ENCODE measurements at places on chromosomes 2 and 18.
A peak's percentile ranks its signal among the peaks of the same experiment; 100 is the strongest.

DNA sequence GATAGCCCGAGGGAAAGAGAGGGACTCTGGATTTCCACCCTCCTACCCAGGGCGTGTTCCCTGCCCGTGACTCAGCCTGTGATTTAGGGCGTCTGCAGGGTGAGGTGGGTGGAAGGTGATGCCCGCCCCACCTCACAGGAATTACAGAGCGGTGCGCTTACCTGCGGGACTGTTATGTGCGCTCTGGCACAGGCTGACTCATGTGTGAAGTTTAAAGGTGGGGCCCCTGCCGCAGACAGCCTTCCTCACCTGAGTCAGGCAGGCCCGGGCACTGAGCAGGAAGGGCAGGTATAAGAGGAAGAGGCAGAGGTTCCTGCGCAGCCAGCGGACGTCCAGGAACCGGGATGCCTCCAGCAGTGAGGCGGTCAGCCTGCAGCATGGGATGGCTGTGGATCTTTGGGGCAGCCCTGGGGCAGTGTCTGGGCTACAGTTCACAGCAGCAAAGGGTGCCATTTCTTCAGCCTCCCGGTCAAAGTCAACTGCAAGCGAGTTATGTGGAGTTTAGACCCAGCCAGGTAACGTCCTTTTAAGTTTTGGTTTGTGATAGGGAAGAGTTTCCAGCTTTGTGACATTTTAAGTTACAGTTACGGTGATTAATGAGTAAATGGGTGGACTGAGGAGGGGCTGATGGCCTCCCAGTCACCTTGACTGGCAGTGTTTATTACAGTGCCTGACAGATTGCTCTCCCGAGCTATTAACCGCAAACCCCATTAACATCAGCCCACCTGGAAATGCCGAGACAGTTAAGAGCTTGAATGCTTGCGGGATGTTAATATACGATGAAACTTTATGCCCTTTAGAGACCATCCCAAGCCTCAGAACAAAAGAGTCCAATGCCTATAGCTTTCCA lies 141.6 kb upstream of the TTC39C start:
- DNase-seq: no peak

DNA sequence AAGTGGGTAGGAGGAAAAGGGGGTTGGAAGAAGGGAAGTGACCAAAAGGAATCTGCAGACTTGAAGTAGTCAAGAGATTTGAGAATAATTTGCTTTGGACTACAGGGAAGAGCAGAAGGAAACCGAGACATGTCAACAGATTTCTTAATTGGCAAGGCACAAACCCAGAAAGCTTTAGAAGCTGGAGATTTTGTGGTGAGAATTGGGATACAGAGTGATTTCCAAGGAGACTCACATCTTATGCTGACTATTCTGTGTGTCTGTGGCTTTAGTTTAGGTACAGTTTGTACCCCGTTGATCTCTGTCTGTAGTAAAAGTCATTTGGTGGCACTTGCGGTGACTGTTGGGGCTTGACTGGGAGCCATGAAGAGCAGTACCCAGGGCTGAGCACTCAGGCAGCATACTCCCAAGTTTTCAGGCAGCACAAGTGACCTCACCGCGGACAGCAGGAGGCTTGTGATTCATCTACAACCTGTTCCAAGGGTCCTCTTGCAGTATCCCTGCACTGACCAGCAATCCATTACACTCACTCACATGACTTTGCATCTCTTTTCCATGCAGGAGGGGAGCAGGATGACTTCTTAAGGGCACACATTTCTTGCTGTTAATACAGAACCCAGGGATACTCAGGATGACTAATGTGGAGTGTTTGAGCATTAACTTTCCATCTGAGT lies 97.1 kb upstream of the TNP1 start:
- DNase-seq: peak; percentile 24

- DNase-seq: no peak
Measured at GRCh38 chr18:11121443-11121849, 27.9 kb downstream of the PIEZO2 start.

DNA sequence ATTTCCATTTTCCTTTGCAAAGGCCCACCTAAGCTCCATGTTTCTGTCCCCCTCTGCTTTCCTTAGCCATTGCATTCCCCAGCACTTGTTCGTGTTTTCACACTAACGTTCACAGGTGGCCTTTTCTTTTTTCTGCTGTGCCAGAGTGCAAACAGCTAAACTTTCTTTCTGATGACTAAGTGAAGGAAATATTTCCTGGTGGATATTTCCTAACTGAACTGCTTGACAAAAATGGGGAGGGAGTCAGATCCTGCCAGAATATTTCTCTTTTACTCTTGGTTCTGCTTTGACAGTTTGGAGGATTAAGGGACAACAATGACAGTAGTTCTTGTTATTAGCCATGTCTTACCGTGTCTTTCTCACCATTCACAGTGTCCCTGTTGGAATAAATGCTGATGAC lies 344.0 kb downstream of the ARHGAP15 start:
- DNase-seq: peak; percentile 41

GRCh38 chr18:4454537-4455112 lies 482 bp downstream of the DLGAP1 start:
- no peak for DNase-seq

DNA sequence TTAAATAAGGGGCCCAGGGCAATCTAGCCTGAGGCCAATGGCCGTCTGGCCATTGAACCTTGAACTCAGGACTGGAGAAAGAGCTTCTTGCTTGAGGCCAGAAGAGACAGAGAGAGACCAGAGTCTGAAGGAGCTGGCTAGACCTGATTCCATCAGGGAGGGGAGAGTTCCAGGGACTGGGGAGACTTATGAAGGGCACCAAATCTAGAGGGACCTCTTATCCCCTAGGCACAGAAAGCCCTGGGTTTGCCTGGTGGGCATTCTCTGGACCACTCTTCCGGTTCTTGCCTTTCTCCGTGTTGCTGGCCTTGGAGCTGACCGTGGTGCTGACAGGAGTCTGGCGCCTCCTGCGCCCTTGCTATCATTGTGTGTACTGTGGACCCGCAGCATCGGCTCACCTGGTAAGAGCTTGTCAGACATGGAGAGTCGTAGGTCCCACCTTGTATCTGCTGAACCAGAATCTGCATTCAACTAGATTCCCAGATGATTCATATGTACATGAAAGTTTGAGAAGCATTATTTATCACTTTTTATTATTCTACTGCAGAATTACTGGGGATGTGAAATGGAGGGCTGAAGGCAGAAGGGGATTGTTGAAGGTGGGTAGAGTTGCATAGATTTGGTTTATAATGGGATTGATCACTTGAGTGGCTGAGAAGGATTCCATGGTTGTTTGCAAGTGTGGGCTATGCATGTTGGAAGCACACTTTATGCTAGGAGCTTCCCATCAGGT lies 4.3 kb upstream of the TRPM8 start:
- DNase-seq: peak; percentile 58

- peak; percentile 59 for DNase-seq
Measured at GRCh38 chr2:109497911-109498870, 115.6 kb downstream of the SEPTIN10 start.

GRCh38 chr18:67145586-67146292 lies 370.8 kb downstream of the DSEL start:
- no peak for DNase-seq

GRCh38 chr2:8367833-8368232 lies 314.0 kb upstream of the ID2 start:
- no peak for DNase-seq

GRCh38 chr18:44682871-44683221 lies 2.2 kb downstream of the SETBP1 start:
- no peak for DNase-seq

- DNase-seq: no peak
Measured at GRCh38 chr2:237390235-237390634, 23.7 kb downstream of the COL6A3 start.

DNA sequence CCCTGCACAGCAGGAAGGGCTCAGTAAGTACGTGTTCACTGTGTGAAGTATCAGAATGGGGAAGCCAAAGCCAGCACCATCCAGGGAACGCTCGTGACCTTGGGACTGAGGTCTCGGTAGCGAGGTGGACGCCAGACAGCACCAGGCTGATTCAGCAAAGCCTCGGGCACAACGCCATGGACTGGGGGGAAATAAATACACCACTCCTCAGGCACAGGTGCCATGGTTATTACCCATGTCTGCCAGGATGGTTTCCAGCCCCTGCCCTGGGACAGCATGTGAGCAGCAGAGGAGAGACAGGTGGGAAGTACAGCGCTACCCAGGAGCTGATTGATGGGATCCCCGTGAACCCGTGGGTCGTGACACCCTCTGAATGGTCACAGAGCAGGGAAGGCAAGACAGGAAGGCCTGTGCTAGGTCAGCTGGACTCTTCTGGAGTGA lies 53.0 kb downstream of the REEP1 start:
- no peak for DNase-seq

DNA sequence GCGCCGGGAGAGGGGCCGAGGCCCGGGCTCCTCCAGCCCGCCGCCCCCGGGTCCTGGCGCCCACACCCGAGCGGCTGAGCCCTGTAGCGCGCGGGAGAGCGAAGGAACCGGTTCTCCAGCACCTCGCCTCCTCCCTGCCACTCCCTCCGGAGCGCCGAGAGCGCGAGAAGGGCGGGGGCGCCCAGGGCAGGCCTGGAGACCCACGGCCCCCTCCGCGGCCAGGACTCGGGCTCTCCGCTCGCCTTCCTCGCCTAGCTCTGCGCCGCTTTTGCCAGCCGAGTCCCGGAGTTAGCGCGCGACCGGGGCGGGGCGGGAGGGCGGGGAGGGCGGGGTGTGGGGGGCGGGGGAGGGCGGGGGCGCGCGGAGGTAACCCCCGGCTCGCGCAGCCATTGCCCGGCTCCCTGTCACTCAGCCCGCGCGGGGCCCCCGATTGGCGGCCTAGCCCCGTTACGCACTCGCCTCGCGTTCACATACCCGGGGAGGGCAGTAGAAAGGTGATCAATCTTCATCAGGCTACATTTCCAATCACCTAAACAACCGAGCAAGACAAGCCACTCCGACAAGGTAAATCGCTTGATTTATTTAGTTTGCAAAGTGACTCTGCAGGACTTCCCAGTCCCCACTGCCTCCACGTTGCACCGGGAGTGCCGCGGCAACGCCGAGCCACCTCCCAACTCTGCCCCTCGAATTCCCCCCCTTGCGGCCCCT lies at the start of gene OTX1:
Gene OTX1 (plus strand): TSS at position 497 of the 708 bp plus-strand sequence. CDS start 2,161 bp downstream, outside the sequence.
- DNase-seq: peak; percentile 88

- DNase-seq: peak; percentile 61
Measured at GRCh38 chr2:233426619-233427342, 72.5 kb downstream of the DGKD start.

DNA sequence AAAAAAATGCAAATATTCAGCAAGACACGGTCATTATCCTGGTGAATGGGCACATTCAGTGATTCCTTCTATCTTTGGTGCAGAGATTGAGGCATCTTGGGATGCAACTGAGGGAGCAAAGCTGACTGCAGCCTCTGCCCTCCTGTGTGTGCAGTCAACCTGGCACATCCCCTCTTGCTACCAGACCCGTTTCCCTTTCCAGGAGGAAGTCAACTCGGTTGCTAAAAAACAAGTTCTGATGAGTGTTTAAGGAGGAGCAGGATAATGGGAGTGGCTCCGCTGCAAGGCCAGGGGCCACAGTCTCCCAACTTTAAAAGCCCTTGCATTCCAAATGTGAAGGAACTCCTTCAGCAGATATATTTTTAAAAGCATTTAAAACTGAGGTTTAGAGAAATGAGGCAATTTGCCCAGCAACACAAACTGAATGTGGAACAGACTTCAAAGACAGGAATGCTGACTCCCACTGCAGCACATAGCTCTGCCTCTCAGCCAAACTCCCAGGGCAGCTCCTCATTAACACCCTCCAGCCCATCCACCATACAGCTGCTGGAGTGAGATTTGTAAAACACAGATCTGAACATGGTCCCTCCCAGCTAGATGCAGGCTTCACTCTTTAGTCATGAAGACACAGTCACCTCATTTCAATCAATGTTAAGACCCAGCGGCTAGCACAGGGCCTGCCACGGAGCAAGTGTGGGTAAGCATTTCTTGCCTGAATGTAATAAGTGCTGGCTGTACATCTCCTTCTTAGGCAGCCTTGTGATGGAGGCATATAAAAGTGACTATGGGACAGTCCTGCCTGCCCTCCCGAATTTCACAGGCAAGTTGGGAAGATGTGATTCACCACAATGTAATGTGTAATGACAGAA lies 54.3 kb downstream of the VSNL1 start:
- peak; percentile 26 for DNase-seq

DNA sequence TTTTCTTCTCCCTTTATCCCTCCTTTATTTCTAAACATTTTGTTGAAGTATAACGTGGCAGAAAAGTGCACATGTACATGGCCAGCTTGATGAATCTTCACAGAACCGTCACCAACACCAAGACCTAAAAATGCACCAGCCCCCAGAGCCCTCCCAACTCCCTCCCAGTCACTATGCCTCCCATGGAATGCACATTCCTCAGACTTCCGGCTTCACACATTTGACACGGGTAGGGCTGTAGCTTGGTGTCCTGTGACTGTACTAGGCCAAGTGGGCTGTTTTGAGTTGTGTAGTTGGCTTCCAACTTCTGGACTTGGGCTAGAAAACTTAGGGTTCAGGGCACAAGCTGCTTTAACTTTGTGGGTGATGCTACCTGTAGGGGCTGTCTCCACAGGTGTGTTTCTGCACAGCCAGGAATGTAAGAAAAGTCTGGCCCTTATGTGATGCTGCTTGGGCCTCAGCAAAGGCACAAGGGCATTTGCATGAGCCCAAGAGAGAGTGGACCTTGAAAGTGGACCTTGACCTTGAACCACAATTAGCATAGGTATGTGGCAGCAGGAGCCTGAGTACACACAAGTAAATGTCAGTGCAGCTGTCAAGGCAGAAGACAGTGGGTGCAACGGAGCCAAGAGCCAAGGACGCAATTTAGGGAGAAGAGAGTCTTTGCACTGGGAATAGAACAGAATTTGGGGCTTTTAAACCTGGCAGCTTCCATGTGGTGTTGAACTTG lies 78.4 kb downstream of the SEPTIN10 start:
- DNase-seq: no peak

- no peak for DNase-seq
Measured at GRCh38 chr2:74957886-74958273, 563 bp upstream of the POLE4 start.

- no peak for DNase-seq
Measured at GRCh38 chr2:48635786-48636185, 18.1 kb downstream of the GTF2A1L start.

GRCh38 chr2:172680436-172681068 lies 55.1 kb upstream of the RAPGEF4 start:
- DNase-seq: no peak

GRCh38 chr2:121071034-121071504 lies 213.9 kb downstream of the TFCP2L1 start:
- peak; percentile 86 for DNase-seq

DNA sequence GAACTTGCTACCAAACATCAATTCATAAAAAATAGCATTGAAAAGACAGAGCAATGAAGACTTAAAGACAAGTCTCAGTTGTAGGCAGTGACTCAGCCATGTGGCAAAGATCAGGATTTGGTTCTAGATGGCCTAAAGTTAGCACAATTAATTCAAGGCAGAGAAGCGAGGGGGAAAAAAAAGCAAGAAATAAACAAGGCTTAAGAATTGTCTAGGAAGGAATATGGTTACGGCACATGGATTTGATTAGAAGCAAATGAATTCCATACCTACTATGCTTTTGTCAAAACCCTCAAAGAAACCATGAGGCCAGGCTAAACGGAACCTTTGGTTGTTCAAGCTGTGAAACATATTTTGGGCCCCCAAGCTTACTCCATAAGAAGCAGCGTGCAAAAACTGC lies 362.2 kb upstream of the KCNH7 start:
- no peak for DNase-seq

- no peak for DNase-seq
Measured at GRCh38 chr2:148814143-148814859, 60.7 kb upstream of the KIF5C start.

Measured in AG08396 (cell line).